Foreskin keratinocyte (primary cell): ENCODE measurements at places on chromosomes 1 and 21. TPM values are rescaled to one million over a fixed set of nuclear protein-coding genes. Genes with fewer than 3 reads are reported as not detected.

Gene LORICRIN
- total RNA-seq: not detected in 2 replicates

Gene C1orf185
- not detected in 2 replicates for total RNA-seq

Gene VSIG8
- total RNA-seq: 0.07 and 0.14 TPM in 2 replicates

Gene TRAF3IP3
- not detected in 2 replicates for total RNA-seq

Gene ZNF593OS
- not detected in 2 replicates for total RNA-seq

Gene OVAAL
- total RNA-seq: not detected in 2 replicates

Gene USF1
- 38.5 and 39.0 TPM in 2 replicates for total RNA-seq

Gene ERICH3
- total RNA-seq: not detected in 2 replicates

Gene HOOK1
- total RNA-seq: 6.3 and 8.7 TPM in 2 replicates

Gene PROX1
- 0.21 and 0.31 TPM in 2 replicates for total RNA-seq

Gene TNN
- total RNA-seq: not detected in 2 replicates

Gene BRDT
- not detected in 2 replicates for total RNA-seq
